ENCODE measurements at places on chromosomes 2 and 18. TPM values are rescaled to one million over a fixed set of nuclear protein-coding genes. Genes with fewer than 3 reads are reported as not detected.

DNA sequence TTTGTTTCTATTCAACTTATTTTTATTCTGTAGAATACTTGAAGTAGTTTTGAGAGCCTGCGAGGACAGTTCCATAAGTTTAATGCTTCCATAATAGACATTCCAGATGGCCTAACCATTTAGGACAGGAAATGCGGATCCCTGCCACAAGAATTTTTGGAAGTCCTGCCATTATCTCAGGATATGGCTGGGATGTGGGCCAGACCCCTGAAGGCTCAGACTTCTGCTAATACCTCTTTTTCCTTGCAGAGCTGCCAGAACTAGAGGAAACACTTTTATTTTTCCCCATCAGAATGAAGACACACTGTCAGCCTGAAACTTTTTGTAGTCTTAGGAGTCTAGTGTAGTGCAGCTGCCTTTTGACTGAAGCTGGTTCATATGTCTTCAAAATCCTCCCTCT lies 806.5 kb downstream of the TDRD15 start:
- no peak overlapping the region for H3K4me3 ChIP-seq
- H3K27ac ChIP-seq, result no peak overlapping the region
- no peaks in the 10 kb centered on the region for H3K27me3 ChIP-seq

DHRS9 gene
- not detected for total RNA-seq

DNA sequence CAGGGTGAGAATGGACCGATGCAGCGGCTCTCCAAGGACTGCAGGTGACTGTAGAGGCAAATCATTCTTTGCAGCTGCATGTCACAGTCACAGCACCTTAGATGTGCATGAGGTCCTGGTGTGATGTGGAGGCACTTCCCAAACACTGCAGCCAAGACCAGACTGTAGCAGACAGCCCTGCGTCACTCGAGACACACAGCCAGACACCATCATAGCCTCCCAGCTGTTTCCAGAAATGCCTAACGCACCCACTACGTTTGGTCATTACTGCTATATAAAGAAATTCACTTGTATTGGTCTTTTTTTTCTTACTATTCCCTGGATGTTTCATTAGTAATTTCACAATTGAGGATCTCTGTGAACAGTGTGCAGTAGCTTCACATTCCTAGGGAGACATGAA lies 60.9 kb downstream of the SH3YL1 start:
- DNase-seq, result no peak
- H3K27me3 ChIP-seq, result no peaks in the 10 kb centered on the region
- H3K36me3 ChIP-seq, result no peaks in the 10 kb centered on the region
- H3K4me3 ChIP-seq, result no peak overlapping the region
- peak overlapping the region; percentile 43 for H3K27ac ChIP-seq

GRCh38 chr2:46077522-46078107 lies 219.6 kb upstream of the EPAS1 start:
- no peak overlapping the region for H3K27ac ChIP-seq
- H3K4me1 ChIP-seq, result peaks cover 28% of the 10 kb centered on the region
- H3K4me3 ChIP-seq, result no peak overlapping the region
- no peaks in the 10 kb centered on the region for H3K36me3 ChIP-seq

SOWAHC gene
- total RNA-seq, result 13.2 TPM

GRCh38 chr2:99619151-99619550 lies 129.3 kb upstream of the REV1 start:
- no peaks in the 10 kb centered on the region for H3K36me3 ChIP-seq
- no peak for DNase-seq
- H3K4me3 ChIP-seq, result no peak overlapping the region
- peaks cover 35% of the 10 kb centered on the region for H3K4me1 ChIP-seq
- no peak overlapping the region for H3K27ac ChIP-seq
- H3K27me3 ChIP-seq, result no peaks in the 10 kb centered on the region
